ENCODE measurements at places on chromosomes 2 and 18. TPM values are rescaled to one million over a fixed set of nuclear protein-coding genes. Genes with fewer than 3 reads are reported as not detected.

DNA sequence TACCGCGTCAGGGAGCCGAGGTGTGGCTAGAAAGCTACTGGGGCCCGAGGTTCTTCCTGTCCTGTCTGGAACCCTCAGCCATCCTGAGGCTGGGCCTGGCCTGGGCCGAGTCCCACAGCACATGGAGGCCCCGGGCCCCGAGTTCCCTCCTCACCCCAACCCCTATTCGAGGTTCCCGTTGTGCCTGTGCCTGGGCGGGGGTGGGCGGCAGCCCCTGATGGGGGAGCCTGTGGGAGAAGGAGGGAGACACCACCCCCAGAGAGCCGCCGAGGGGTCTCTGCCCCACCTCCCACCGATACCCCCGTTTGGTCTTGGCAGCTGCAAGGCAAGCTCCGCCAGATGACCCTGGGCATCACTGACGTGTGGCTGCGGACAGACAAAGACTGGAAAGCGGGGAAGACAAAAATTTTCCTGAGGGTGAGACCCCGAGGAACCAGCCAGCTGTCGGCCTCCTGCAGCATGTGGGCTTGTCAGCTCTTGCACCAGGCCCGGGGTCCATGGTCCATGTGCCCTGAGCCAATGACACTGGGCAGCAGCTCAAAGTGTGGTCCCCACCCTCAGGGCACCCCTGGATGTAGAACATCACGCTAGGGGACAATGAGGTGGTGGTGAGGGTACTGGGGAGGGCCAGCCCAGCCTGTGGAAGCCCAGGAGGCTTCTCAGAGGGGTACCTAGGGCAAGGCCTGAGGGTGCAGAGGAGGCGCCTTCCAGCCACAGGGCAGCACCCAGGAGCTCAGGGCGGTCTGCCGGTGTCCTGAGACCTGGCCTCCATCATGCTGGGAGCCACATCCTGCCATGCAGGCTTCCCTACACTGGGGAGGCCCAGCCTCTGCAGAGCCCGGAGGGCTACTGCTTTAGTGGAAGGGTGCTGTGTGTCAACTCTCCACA lies 52.5 kb upstream of the GPR17 start:
- DNase-seq = no peak

DNA sequence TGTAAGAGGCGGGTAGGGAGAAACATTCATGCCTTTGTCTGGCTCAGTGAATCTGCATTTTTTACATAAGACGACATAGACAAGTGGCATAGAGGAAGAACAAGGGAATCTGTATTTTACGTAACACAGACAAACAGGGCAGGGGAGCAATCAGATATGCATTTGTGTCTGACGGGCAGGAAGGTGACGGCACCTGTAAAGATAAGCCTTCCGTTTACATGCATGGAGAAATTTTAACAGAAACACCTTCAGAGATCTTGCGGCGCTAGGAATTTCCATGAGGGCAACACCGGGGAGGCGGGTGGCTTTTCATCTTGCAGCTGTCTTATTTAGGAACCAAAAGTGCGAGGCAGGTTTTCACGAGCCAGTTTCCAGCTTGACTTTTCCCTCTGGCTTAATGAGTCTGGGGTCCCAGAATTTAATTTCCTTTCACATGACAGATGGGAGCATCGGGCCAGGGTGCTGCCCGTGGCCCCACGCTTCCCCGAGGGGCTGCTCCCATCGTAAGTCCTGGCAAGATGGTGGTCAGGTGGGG lies 42.6 kb downstream of the RTP5 start:
- DNase-seq = no peak

GRCh38 chr2:222433332-222434173 lies 9.2 kb downstream of the SGPP2 start:
- no peak for DNase-seq

DNA sequence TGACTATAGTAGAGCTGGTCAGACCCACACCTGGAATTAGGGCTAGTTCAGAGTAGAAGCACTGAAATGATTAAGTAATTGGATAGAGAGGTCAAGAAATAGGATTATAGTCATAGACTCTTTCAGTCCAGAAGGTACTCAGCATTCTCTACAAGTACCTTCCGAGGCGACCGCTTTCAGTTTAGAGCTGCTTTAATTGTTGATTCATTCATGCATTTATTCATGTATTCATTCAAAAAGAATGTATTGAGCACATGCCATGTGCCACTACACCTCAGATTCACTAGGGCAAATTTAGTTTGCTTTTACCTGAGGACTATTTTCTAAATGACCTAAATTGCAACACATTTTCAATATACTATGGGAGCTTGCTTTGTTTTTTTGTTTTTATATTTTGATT lies 48.7 kb downstream of the CRIM1 start:
- no peak for DNase-seq

DNA sequence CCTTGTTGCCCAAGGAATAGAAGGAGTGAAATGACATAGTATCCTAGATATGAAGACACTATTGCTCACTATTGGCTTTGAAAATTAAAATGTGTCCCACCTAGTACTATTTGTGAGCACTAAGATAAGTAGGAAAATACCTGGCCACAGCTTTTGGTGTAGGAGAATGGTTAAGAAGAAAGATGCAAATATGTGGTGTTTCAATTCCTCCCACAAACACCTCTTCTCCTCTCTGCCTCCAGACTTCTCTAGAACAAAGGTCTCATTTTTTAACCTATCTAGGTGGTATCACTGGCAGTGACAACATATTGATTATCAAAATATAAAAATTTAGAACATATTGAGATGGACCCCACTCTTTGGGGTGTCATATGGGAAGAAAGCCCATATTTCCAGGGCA lies 929.9 kb upstream of the FANCL start:
- DNase-seq = no peak

- DNase-seq = peak; percentile 43
Measured at GRCh38 chr2:198054299-198054698, 249.9 kb downstream of the PLCL1 start.

GRCh38 chr2:33129263-33130053 lies 182.7 kb downstream of the LTBP1 start:
- no peak for DNase-seq

GRCh38 chr2:190582019-190582418 lies 47.5 kb upstream of the NEMP2 start:
- no peak for DNase-seq

- DNase-seq = no peak
Measured at GRCh38 chr2:84856787-84857186, 24.1 kb downstream of the TRABD2A start.

DNA sequence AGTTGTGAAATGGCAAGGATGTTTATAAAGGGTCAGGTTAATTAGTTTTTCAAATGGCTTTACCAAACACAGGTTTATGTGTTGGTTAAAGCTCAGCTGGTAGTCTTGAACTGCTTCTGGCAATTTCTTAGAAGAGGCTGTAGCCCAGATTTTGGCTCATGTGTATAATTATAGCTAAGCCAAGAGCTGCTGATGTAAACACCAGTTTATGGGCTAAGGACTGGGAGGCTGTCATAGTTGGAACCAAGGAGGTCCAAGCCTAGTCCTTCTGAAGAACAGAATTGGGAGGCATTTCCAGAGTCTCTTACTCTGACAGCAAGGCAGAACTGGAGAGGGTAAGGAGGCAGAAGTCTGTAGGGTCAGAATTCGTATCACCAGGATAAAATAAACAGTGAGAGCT lies 25.4 kb downstream of the UBE2E3 start:
- no peak for DNase-seq

GRCh38 chr2:241563981-241564595 lies 5.5 kb downstream of the BOK start:
- DNase-seq = no peak

- DNase-seq = no peak
Measured at GRCh38 chr2:86285981-86286380, 51.4 kb downstream of the REEP1 start.

GRCh38 chr18:34990597-34990996 lies 50.6 kb upstream of the MAPRE2 start:
- DNase-seq = peak; percentile 20

DNA sequence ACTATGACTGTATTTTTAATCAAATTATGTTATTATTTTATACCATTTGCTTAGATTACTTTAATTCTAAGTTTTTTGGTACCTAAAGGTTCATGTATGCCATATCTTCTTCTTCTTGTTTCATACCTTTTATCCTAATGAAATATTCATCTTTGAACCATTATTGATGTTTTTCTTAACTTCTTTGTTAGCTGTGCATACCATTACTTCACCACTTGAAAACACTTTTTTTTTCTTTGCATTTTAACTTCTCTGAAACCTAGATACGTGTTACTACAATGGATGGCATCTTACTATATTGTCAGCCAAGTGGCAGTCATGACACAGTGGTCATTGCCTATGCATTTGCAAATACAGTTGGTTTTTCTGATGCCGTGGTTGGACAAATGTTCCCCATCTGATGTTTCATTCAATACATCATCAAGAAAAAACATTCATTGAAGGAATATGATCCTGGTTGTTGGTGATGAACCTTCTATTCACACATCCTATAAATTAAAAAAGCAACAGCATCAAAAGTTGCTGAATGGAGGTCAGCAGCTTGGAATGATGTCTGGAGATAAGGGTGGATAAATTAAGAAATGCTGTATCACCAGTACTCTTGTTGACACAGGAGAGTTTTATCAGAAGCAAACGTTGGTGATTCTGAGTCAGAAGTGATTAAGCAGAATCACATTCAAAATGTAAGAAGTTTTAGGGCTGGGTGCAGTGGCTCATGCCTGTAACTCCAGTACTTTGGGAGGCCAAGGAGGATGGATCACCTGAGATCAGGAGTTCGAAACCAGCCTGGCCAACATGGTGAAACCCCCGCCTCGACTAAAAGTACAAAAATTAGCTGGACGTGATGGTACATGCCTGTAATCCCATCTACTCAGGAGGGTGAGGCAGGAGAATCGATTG lies 7.4 kb downstream of the IL36A start:
- DNase-seq = no peak

- DNase-seq = no peak
Measured at GRCh38 chr18:79195716-79196683, 126.8 kb downstream of the ATP9B start.

GRCh38 chr2:200770847-200771246 lies 40.9 kb upstream of the BZW1 start:
- no peak for DNase-seq

Gene LRP2
- not detected for total RNA-seq

Gene FKBP7
- 18.3 TPM for total RNA-seq

Gene POTEJ
- not detected for total RNA-seq

Gene DNER
- not detected for total RNA-seq

Gene TRPM8
- total RNA-seq = not detected

Gene NCOA1
- 10.9 TPM for total RNA-seq

Gene MGAT5
- 84.1 TPM for total RNA-seq

Gene SCN2A
- not detected for total RNA-seq

Gene POTEC
- not detected for total RNA-seq

Gene BBS5
- 5.6 TPM for total RNA-seq

Gene HOXD13
- total RNA-seq = not detected

All from endothelial cell of umbilical vein (primary cell).